ENCODE measurements at places on chromosomes 16 and 17.

GRCh38 chr17:61570118-61570517 lies 20.9 kb downstream of the NACA2 start:
- DNase-seq: no peak

- DNase-seq: no peak
Observed at GRCh38 chr17:69246726-69247375, 18.2 kb upstream of the ABCA10 start.

DNA sequence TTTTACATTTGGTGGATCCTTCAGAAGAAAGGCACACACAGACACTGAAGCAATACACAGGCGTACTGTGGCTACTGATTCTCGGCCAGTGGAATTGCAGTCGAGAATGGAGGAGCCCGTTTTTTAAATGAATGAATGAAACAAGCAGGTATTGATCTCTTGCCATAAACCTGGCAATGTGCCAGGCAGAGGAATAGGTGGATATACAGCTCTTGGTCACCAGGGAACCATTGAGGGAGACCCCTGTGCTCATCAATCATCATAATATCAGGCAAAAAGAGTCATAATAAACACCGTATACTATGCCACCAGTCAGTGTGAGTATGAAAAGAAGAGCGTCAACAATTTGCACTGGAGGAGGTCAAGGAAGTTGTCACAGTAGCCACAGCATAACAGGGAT lies 140.3 kb upstream of the FOXF1 start:
- no peak for DNase-seq

DNA sequence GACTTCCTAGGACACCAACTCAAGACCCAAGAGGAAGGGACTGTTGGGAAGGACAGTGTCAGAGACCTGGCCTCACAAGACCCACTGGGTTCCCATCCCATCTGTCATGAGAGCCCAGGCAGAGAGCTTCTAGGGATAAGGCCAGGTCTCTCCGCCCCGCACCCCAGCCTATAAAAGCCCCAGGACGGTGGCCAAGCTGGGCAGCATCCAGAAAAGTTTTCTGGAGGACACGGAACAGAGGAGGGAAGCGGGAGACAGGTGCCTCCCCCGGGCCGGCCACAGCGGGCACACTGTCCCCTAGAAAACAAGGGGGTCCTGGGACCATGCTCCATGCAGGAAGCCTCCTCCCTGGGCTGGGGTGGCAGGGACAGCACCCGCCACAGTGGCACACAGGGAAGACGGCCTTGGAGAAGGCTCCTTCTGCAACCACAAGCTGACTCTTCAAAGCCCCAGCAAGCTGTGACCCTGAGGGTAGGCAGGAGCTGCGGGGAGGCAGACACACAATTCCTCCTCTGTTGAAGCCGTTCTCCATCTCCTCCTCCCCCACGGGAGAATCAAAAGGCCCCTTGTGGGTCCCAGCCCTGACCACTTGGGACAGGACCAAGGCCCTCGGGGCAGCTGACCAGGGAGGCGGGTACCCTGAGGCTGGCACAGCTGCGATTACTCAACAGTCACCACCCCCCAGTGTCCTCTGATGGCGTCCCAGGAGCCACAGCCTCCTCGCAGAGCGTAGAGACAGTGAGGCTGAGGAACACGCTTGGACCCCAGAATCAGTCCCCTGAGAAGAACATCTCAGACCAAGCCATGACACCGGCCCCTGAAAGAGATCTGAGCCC lies 26.1 kb downstream of the TRPV3 start:
- no peak for DNase-seq

GRCh38 chr16:11727796-11728543 lies 14.7 kb downstream of the TXNDC11 start:
- no peak for DNase-seq

GRCh38 chr16:81214745-81215166 lies 23.7 kb upstream of the BCO1 start:
- DNase-seq: no peak

DNA sequence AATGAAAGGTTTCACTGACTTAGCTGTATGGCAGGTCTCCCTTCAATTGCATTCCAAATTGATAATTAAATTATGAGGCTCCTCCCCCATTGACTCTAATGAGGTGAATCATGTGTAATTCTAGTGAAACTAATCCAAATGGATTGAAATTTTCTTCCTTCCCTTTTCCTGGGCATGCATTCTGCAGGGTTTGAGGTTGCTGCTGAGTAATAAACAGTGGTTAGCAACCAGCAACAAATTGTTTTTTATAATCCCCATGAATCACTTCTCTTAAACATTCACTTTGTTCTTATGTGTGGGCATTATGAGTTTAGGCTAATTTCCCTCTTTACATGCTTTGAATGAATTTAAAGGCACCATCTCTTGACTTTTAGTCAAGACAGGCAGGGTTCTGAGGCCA lies 43.4 kb downstream of the MYOCD start:
- DNase-seq: no peak

DNA sequence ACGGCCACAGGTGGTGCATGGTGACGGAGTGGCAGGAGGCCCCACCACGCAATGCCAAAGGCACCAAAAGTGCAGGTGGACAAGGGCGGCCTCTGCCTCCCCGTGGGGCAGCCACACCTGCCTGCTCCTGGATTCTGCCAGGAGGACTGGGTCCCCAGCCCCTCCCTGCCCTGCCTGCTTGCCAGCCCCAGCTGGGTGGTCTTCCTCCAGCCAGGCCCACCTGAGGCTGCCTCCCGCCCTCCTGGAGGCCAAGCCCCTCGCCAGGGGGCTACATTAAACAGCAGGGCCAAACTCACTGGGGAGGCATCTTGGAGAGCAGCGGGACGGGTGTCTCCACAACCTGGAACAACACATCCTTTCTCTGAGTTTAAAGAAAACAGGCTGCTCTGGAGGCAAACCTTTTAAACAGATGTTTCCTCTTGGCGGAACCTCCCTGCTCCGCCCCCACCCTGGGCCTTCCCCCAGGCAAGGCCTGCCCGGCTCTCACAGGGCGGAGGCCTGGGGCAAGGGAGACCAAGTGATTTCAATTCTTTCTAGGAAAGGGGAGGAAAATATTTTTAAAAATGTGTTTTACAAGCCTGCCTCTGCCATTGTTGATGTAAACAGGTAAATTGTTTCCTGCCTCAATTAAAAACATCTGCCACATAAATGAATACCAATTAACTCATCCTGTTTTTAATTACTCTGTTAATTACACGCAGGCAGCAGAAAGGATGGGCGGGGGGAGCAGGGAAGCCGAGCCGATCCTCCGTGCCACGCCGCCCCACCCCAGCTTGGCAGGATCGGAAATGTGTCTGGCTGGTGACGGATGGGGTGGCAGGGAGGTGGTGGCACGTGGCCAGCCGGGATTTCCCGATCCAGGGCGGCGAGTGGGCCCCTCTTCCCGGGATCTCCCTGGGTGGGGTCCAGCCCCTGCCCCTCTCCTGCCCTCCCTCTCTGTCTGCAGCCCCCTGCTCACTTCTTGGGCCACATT lies 54.4 kb upstream of the PABPN1L start:
- DNase-seq: no peak

- no peak for DNase-seq
Observed at GRCh38 chr17:49567104-49567521, 8.6 kb upstream of the NXPH3 start.

DNA sequence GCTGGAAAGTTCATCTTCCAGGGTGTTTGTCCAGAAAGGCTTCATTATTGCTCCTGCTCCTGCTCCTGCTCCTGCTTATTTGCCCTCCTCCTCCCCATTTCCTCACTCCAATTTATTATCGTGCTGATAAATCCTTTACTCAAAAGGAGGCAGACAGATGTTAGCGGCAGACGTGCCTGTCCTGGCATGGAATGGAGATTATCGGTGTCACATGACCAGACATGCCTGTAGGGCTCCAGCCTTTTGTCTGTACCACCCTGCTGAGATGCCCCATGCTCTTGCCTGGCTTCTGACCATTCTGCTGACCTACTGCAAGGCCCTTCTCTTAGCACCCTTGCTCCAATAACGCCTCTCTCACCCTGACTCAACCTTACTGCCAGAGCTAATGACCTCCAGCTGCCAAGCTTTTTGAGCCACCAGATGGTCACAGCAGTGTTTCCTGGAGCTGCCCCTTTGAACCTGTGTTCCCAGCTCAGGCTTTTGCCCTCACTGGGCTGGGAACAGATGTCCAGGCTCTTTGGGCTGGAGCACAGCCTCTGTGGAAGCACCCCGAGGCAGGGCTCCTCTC lies 12.8 kb downstream of the DNAH9 start:
- no peak for DNase-seq

GRCh38 chr16:23401139-23401538 lies 51.9 kb downstream of the COG7 start:
- no peak for DNase-seq

GRCh38 chr16:27526180-27526579 lies 23.5 kb downstream of the GTF3C1 start:
- no peak for DNase-seq

GRCh38 chr16:80362816-80363215 lies 178.0 kb upstream of the DYNLRB2 start:
- DNase-seq: no peak

GRCh38 chr17:64354824-64355535 lies 35.7 kb downstream of the PECAM1 start:
- no peak for DNase-seq

DNA sequence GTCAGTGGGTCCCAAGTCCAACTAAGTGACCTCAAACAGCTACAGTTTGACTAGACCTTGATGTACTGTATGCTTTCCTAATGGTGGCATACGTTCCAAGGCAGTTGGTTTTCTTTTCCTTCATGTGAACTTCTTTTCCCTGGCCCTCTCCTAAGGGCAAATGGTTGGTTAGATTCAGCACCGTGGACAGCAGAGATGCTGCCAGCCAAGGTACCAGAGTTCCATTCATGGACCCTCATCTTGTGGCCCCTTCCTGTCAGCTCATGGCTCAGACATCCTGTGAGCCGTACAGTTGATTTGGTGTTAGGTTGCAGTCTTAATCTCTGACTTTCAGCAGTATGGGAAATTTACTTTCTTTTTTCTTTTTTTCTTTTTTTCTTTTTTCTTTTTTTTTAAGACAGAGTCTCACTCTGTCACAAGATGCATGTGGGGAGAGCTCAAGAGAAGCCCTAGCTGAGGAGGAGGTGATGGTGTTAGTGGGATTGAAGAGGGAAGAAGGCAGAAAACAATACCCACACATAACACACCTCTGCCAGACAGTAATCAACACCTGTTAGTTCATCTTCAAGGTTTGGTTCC lies 122.4 kb downstream of the USP31 start:
- DNase-seq: no peak

DNA sequence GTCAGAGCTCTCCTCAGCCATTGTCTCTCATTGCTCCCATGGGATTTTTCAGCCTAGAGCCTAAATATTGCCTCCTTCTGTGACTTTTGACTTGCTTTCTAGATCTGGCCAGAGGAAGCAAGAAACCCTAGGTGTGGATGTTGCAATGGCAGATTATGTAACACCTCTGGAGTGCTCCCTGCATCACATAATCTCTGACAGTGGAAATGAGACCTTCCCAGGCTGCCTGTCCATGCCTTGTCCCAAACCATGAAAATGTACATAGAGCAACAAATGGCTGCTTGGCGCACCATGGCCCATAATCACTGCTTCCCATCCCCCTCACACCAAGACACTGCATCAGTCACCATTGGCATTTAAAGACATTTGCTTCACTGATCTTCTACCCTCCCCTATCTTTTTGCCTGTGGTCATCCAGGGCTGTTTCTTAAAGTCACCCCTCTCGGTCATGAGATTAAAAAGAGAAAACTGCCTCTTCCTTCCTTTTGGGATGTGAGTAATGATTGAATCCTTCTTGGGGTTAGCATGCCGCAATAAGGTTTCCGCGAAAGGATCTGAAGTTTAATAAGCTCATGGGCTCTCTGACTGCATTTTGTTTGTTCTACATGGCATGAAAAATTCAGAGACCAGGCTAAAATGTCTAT lies 34.2 kb upstream of the CCL2 start:
- no peak for DNase-seq

- DNase-seq: no peak
Observed at GRCh38 chr16:11972128-11972527, 4.4 kb upstream of the SNX29 start.

DNA sequence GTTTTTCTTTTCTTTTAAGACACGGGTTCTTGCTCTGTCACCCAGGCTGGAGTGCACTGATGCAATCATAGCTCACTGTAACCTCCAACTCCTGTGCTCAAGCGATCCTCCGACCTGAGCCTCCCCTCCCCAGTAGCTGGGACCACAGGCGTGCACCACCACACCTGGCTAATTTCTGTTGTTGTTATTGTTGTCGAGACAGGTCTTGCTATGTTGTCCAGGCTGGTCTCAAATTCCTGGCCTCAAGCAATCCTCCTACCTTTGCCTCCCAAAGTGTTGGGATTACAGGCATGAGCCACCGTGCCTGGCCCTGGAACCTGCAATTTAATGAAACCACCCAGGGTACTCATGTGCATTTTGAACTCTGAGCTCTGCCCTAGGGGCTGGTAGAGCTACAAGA lies 24.1 kb downstream of the JUP start:
- no peak for DNase-seq

DNA sequence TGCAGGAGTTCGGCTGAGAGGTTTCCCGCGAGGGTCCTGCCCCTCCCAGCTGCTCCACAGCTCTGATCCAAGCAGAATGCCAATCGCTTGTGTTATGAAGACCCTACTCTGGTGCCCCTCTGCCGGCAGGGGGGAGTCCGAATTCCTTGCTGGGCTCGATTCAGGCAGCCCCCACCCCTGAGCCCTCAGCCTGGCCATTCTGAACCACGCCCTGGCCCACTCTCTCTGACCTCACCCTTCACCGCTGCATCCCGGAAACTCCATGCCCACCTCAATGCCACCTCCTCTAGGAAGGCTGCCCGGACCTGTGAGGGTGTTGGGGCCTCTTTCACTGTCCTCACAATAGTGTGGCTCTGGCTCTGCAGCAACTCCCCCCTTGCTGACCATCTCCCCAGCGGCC lies 7.9 kb upstream of the UBE2I start:
- DNase-seq: no peak

GRCh38 chr16:87724490-87725291 lies 41.1 kb downstream of the KLHDC4 start:
- DNase-seq: no peak

DNA sequence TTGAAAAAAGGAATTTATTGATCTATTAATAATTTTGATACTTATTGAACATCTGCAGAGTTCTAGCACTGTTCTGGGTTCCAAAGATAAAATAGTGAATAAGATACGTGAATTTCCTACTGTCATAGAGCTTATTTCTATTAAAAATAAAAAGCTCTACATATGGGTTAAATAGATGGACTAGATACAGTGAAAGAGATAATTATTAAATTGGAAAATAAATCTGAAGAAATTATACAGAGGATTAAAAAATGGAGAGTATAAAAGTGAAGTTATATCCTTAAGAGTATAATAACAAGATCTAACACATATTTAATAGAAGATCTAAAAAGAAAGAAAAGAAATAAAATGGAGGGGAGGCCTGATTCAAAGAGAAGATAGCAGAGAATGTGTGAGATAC lies 10.1 kb upstream of the ABCA5 start:
- DNase-seq: no peak

GRCh38 chr17:77908501-77908900 lies 50.0 kb upstream of the TNRC6C start:
- DNase-seq: no peak

GRCh38 chr17:51118330-51119195 lies 2.1 kb downstream of the SPAG9 start:
- DNase-seq: no peak

DNA sequence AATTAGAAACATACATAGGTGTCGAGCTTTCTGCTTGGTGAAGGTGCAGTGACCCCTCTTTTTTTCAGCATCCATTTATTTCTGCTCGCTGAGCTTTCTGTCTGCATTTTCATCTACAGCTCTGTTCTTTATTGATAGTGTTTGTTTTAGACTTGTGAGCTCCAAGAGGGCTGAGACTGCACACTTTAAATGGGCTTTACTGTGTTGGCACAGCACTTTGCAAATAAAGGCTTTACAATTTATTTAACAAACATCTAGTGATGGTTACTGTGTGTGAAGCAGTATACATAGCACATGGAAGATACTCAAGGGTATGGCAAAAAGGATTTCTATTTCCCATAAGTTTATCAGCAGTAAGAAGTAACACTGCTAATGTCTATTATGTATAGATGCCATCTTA lies 563.7 kb upstream of the HSBP1 start:
- no peak for DNase-seq
